ENCODE measurements at places on chromosomes 11 and 22. TPM values are rescaled to one million over a fixed set of nuclear protein-coding genes. Genes with fewer than 3 reads are reported as not detected.

- DNase-seq: no peak
- H3K4me3 ChIP-seq: no peak overlapping the region
- no peak overlapping the region for H3K27ac ChIP-seq
- peaks cover 45% of the 10 kb centered on the region for H3K36me3 ChIP-seq
Measured at GRCh38 chr11:123477205-123477907, 47.3 kb downstream of the GRAMD1B start.

GRCh38 chr11:35042913-35043312 is 96.1 kb upstream of the CD44 start:
- no peaks in the 10 kb centered on the region for H3K27me3 ChIP-seq
- H3K4me1 ChIP-seq: no peaks in the 10 kb centered on the region
- H3K27ac ChIP-seq: no peak overlapping the region
- H3K4me3 ChIP-seq: no peak overlapping the region

GRCh38 chr22:44154436-44154942 is 26.2 kb upstream of the PARVG start:
- DNase-seq: no peak
- H3K4me1 ChIP-seq: no peaks in the 10 kb centered on the region
- no peak overlapping the region for H3K4me3 ChIP-seq
- H3K36me3 ChIP-seq: no peaks in the 10 kb centered on the region

DNA sequence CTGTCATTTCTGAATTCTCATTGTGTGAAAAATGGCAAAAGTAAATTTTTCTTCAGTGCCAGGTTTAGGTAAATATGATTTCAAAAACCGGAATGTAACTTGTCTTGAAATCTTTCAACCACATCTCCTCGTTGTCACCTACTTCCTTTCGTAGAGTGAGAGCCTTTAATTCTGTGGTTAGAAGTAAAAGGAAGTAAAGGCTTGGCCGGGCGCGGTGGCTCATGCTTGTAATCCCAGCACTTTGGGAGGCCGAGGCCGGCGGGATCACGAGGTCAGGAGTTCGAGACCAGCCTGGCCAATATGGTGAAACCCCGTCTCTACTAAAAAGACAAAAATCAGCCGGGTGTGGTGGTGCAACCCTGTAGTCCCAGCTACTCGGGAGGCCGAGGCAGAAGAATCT is 29.8 kb downstream of the SGSM3 start:
- DNase-seq: no peak
- no peaks in the 10 kb centered on the region for H3K4me1 ChIP-seq
- H3K4me3 ChIP-seq: no peak overlapping the region
- H3K27me3 ChIP-seq: no peaks in the 10 kb centered on the region

DNA sequence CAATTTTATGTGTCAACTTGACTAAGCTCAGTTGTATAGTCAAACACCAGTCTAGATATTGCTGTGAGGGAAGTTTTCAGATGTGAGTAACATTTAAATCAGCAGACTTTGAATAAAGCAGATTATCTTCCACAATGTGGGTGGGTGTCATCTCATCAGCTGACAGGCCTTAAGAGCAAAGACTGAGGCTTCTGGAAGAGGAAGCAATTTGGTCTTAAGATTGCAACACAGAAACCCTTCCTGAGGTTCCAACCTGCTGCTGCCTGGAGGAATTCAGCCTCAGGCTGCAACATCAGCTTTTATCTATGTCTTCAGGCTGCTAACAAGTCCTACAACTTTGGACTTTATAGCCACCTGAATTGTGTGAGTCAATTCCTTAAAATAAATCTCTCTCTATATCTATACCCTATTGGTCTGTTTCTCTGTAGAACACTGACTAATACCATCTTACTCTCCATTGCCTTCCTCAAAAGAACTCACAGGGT is 277.2 kb upstream of the PLET1 start:
- H3K27ac ChIP-seq: no peak overlapping the region
- H3K4me1 ChIP-seq: no peaks in the 10 kb centered on the region
- H3K4me3 ChIP-seq: no peak overlapping the region
- DNase-seq: no peak
- H3K36me3 ChIP-seq: no peaks in the 10 kb centered on the region
- no peaks in the 10 kb centered on the region for H3K27me3 ChIP-seq

The PAMR1 gene
- total RNA-seq: 73.5 TPM

The STX3 gene
- total RNA-seq: 104 TPM
